ENCODE measurements at places on chromosomes 11 and 22.

- no peak for DNase-seq
Observed at GRCh38 chr11:45169310-45170072, 23.1 kb downstream of the PRDM11 start.

DNA sequence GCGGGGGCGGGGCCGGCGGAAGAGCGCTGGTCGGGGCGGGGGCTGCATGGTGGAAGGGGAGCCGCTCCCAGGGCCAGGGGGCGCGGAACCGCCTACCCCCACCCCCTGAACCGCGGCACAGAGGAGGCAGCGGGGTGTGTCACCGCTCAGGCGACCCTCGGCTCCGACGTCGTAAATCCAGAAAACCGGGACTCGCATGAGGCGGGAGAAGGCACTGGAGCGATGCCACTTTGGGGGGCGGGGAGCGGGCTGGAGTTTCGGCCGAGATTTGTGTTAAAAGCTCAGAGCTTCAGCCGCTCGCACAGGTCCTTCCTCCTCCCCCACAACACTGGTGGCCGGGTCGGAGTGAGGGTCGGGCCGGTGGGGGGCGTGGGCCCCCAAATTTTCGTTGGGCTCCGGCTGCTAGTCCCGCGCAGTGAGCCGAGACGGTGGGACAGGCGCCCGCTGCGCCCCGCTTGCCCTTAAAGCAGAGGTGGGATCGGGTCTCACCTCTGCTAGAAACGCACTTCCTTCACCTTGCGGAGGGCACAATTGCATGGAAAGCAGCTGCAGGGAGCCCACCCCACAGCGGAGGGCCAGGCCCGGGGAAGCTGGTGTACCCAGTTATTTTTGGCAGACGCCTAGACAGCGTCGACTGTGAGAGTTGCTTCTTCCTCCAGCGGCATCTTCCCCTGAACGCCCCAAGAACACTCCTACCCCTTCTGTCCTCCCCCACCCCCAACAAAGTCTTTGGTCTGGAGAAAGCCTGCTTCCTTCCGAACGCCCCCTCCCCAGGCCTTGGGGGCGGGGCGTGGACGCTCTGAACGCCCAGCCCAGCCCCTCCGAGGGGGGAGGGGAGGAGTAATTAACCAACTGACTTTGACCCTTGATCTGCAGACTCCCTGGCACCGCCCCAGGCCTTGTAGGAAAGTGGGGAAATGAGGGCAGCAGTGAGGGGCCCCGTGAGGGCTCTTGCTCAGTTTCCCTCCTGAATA is 1.1 kb downstream of the OVOL1 start:
- no peak for DNase-seq

- no peak for DNase-seq
Observed at GRCh38 chr11:128890543-128891368, at the start of gene KCNJ5. TSS of gene KCNJ5 (plus strand) at chr11:128891356. CDS start at chr11:128911274, 19,918 bp downstream.

GRCh38 chr11:108596701-108597100 is 3.1 kb upstream of the EXPH5 start:
- DNase-seq, result no peak

DNA sequence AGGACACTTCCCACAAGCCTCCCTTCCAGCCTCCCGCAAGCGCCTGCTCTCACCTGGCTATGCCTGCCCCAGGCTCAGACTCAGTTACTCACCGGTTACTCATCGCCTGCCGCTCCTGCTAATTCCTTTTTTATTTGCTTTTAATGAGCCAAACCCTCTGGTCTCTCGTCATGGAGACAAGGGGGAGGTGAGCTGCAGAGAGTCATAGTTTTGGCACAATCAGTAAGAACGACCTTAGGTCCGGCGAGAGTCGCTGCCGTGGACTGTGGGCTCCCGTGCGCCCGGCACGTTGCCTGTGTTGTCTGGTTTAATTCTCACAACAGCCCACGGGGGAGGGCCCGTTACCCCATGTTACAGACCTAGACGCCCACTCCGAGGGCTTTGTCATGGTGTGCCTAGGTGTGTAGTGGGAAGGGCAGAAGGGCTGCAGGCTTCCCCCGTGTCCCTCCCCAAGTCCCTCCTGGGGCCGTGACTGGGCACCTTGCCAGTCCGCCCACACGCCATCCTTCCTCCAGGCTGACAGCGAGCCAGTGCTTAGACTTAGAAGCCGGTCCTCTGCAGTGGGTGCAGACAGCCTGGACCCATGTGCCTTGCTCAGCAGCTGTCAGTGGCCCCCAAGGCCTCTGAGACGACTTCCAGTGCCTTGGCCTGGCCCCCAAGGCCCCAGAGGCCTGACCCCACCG is 42.2 kb downstream of the WNT7B start:
- DNase-seq, result no peak

GRCh38 chr11:103109818-103110388 is 677 bp downstream of the DYNC2H1 start:
- DNase-seq, result no peak

- no peak for DNase-seq
Observed at GRCh38 chr11:129700701-129701100, 114.9 kb upstream of the TMEM45B start.

GRCh38 chr11:118476676-118477075 is 40.4 kb downstream of the KMT2A start:
- DNase-seq, result no peak

- DNase-seq, result no peak
Observed at GRCh38 chr22:19664951-19665783, 49.1 kb upstream of the SEPTIN5 start.

GRCh38 chr11:114050258-114050927 is 9.1 kb upstream of the ZBTB16 start:
- DNase-seq, result no peak

DNA sequence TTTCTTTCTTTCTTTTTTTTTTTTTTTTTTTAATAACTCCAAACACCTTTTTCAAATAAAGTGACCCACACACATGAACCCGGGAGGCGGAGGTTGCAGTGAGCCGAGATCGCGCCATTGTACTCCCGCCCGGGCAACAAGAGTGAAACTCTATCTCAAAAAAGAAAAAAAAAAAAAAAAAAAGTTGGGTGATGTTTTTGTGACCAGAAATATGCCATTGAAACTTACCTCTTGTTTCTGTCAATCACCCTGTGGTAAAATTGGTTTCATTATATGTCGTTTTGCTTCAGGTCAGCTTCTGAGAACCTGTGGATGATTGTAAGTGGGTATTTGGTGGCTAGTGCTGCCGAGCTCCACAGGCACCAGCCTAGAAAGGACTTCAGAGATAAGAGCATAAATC is 238.8 kb downstream of the TBC1D22A start:
- no peak for DNase-seq

DNA sequence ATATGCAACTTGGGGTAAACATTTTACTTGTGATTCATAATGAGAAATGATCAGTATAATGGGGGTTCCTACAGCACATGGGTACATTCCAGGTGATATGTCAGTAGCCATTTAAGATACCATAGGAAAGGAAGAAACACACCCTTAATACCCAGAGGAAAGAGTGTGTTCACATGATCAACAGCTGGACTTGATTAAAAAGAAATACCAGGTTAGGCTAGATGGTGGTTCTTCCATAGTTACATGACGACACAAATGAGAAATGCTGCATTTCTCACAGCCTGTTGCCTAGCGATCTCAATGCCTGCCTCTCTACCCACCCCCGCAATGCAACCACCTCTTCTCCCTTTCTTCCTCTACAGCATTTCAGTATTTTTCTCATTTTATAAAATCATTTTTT is 96.8 kb downstream of the TTC28 start:
- DNase-seq, result no peak

DNA sequence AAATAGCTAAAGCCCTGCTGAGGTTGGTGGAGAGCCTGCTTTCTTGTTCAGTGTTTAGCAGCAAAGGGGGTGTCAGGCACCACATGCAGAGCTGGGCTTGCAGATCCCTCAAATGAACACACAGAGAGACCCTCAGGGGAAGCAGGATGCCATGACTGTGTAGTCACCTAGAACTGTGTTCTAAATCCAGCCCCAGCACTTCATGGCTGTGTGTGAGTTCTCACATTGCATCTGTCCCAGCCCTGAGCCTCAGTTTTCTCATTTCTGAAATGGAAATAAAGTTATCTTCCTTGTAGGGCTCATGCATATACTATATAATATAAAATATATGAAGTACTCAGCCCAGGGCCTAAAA is 47.1 kb downstream of the CWC15 start:
- DNase-seq, result no peak

- DNase-seq, result no peak
Observed at GRCh38 chr11:72815110-72815618, 953 bp downstream of the ATG16L2 start.

DNA sequence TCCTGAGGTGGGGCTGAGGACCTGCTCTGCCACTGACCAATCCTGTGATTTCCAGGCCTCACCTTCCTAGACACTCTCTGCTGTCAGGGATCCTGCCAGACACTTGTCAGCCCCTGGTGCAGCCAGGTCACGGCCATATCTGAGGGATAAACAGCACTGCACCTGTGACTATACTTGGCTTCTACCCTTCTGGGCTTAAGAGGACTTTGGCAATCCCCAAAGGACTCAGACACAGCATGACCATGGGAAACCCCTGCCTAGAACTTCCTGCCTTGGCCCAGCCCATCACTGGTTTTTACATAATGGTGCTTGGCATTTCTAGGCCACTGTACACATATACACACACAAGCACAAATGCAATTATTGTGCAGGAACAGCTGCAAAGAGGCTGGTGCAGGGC is 11.6 kb upstream of the OLFML1 start:
- no peak for DNase-seq

GRCh38 chr11:125569915-125570621 is 791 bp downstream of the EI24 start:
- no peak for DNase-seq

DNA sequence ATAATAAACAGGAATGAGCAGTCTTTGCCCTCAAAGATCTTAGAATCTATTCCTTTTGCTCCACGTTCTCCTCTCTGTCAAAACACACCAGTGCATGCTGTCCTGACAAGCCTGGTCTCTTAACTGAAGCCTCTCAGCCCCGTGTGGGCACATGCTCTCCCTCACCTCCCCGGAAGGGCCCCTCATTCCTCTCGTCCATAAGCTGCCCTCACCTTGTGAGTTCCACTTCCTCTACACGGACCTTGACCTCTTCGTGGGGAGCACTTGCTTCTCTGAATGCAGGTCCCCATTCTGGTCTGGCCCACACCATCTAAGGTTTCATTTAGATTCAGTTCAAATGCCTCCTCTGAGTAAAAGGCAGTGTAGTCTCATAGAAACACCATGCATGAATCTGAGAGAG is 412.3 kb upstream of the SYN3 start:
- DNase-seq, result no peak

DNA sequence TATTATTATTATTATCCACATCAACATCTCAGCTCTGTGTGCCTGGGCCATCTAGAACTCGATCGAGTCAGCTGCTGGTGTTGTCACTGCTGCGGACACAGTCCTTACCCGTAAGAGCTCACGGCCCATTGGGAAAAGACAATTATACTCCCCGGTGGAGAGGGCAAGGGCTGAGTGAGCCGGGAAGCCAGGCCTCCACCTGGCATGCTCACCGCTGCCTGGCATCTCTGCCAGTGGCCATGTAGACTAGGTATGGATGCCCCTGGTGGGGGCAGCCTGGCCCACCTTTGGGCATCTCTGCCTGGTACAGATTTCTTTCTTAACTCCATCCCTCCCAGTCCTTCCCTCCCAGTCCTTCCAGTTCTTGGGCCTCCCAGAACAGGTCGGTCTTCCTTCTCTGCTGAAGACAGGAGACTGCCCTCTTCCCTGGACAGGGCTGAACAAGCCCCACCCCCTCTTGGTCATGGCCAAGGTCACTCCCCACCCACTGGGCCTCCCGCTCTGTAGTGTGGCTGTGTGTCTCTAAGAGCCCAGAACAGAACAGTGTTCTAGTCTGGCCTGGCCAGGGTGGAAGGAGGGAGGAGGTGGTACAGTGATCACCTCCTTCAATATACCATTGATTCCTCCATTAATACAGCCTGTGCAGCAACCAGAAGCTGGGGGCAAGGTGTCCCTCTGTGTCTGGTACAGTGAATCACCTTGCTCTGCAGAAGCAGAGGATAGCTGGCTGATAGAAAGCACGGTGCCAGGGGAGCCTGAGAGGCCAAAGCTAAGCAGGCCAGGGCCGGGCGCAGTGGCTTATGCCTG is 57.7 kb downstream of the FLRT1 start:
- DNase-seq, result no peak

- no peak for DNase-seq
Observed at GRCh38 chr11:67691149-67691548, 16.7 kb upstream of the ALDH3B2 start.

GRCh38 chr11:46382646-46383403 is 1.4 kb downstream of the MDK start:
- no peak for DNase-seq

All from stimulated activated CD4-positive, alpha-beta T cell treated with anti-CD3 and anti-CD28 coated beads, TNF-alpha, amount 100 ng/mL, for 24 hours (primary cell).